ENCODE measurements at places on chromosomes 2 and 18.

DNA sequence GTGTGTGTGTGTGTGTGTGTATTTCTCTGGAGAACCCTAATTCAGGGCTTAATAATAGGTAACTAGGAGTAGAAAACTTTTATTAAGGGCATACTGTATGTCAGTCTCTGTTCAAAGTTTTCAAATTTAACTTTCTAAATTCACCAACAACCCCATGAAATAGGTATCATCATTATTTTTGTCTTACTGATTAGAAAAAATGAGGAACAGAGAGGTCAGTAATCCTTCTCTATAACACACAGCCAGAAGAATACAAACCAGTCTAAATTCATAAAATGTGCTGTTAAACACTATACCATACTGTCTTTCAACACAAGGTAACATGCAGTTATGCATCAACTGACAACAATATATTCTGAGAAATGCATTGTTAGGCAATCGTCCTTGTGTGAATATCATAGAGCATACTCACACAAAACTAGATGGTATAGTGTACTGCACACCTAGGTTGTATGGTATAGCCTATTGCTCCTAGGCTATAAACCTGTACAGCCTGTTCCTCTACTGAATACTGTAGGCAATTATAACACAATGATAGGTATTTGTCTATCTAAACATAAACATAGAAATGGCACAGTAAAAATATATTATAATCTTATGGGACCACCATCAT is 143.1 kb downstream of the PTH2R start:
- no peak for DNase-seq

GRCh38 chr2:148493822-148494563 is 150.6 kb upstream of the EPC2 start:
- DNase-seq = no peak

GRCh38 chr2:154686162-154686561 is 12.3 kb upstream of the KCNJ3 start:
- DNase-seq = no peak

DNA sequence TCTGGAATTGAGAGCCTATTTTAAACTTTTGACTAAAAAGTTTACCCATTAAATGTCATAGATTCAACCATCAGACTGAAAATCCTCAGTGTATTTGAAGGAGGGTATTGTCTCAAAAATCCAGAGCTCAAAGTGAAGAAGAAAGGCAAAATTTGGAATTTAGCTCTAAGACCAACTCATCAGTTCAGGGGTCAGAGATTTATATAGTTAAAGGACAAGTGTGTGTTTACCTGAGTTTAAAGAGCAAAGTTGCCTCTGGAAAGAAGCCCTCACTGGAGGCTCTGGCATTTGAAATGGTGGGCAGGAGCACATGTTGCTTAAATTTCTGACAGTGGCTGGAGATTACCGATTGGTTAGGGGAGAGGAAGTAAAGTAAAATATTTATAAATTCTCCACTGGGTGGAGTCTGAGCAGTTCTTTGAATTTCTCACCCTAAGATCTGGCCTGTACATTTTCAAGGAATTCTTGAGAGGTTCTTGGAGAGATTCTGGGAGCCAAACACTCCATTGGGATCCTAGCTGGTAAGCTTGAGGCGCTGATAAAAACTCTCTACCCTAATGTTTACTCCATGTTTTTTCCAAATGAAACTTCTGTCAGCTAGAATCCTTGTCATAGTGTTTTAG is at the start of gene KYNU:
Gene KYNU (plus strand): TSS at position 449 of the 623 bp plus-strand sequence. CDS start 7,704 bp downstream, outside the sequence.
- no peak for DNase-seq

GRCh38 chr2:42049221-42050009 is 1.6 kb downstream of the PKDCC start:
- DNase-seq = no peak
